ENCODE measurements at places on chromosomes 2 and 18.

GRCh38 chr2:228548230-228548629, 366.7 kb upstream of the SPHKAP start:
- no peak for DNase-seq

DNA sequence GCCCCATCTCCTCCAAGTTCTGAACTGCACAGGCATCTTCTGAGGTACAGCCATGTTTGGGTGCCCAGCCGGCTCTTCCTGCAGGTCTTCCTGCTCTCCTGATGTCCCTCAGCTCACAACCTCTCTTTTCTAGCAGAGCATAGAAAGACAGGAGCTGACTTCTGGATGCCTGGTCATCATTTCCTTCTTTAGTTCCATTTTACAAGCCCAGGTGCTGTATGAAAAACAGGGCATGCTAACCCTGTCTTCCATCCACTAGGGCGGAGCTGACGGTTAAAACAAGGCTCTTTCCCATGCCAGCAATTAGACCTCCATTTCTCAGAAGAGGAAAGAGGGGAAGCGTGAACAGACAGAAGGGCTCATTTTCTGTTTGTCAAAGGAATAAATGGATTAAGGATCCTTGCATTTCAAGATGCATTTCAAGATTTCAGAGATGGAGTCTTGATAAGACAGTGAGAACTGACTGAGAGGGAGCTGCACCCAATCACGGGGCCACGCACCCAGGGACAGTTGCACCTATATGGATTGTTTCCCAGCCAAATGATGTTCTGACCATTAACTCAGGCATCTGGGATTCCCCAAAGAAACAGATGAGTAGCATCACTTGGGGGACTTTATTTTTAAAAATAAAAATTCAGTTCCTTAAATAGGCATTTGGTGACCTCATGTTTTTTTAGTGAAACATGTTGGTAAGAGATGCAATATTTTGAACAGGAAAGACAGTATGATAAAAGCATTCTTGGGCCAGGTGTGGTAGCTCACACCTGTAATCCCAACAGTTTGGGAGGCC, 45.8 kb upstream of the EML6 start:
- no peak for DNase-seq

- peak; percentile 6 for DNase-seq
Measured at GRCh38 chr18:8367217-8367988, 241.8 kb upstream of the RAB12 start.

- no peak for DNase-seq
Measured at GRCh38 chr2:113867571-113867970, 22.3 kb upstream of the ACTR3 start.

DNA sequence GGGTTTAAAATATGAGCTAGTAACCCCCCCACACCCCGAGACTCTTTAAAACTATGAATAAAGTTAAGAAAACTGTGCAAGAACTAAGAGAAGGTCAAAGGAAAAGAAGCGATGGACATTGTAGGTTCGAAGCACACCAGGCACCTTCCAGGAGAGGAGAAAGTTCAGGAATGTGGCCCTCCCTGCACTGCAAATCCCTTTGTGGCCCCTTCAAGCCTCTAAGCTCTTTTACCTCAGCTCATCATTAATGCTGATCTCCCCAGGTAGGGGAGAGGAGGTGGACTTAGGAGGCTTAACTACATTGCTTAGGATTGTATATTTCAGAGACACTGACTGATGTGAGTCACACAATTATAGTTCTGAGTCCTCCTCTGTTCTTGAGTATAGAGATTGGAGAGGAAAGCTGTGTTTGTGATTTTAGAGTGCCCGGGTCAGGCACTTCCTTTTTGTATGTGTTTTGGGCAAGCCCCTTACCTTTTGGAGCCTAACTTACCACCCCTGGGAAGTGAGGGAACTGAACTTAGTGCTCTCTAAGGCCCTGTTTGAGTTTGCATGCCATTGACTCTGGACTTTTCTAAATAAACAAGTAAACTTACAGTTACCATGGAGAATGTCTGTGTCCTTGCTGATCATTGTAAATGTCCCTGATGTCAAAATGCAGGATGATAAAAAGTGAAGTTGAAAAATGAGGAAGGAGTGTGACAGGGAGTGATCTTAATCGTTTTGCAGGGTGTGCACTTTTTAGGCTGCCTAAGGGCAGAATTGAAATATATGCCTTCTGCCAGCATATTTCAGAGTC, 140.8 kb upstream of the ZEB2 start:
- no peak for DNase-seq
